ENCODE measurements at places on chromosomes 12 and 14.

- no peak for DNase-seq
Observed at GRCh38 chr12:26918321-26919215, 19.2 kb downstream of the INTS13 start.

DNA sequence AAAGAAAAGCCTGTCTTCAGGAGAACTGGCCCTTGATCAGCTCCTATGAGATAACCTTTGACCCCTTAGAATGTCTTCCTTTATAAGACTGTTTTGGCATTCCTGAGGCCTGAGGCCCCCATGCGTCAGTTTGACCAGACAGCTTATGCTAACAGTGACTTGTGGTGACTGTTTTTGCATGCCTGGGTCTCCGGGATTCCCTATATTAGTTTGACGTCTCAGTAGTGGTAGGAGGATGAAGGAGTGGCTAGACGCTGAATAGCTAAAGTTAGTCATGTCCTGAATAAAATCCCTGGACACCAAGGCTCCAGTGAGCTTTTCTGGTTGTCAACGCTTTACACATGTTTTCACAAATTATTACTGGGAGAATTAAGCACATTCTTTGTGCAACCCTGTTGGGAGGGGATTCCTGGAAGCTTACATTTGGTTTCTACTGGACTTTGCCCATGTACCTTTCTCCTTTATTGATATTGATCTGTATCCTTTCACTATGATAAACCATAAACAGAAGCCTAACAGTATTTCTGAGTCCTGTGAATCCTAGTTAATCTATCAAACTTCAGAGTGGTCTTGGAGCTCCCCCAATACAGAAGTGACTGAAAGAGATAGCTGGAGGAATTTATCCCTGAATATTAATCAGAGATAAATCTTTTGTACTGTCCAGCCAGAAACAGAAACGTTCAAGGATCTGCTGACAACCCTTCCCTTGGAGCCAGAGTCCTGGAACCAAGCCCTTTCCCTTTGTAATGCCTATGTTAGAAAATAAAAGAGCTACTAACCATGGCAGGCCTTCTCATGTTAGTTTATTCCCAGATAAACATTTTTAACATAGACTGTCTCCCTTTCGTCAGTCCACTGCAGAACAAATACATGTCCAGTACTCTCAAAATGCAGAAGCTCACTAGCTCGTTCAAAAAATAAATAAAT is 479.2 kb downstream of the RPS29 start:
- no peak for DNase-seq

DNA sequence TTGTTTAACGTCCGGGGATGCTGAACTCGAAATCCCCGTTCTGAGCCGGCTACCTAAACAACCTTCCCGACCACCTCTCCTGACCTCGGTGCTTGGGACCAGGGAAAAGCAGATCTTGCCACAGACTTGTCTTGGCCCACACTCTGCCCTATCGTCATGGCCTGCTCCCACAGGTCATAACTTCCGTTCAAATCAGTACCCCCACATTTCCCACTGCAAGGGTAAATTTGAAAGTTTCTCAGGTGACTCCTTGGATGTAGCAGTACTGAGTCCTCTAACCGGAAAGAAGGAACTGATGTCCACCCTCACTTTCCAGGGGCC is 612 bp upstream of the RBM23 start:
- DNase-seq, result no peak

- DNase-seq, result peak; percentile 20
Observed at GRCh38 chr12:108613548-108613947, 15.7 kb upstream of the TMEM119 start.

- DNase-seq, result peak; percentile 75
Observed at GRCh38 chr12:77133566-77133965, 68.2 kb upstream of the E2F7 start.

- DNase-seq, result peak; percentile 11
Observed at GRCh38 chr12:91620992-91621391, 438.4 kb upstream of the DCN start.

GRCh38 chr12:94336211-94336925 is 123.3 kb downstream of the CEP83 start:
- DNase-seq, result no peak

DNA sequence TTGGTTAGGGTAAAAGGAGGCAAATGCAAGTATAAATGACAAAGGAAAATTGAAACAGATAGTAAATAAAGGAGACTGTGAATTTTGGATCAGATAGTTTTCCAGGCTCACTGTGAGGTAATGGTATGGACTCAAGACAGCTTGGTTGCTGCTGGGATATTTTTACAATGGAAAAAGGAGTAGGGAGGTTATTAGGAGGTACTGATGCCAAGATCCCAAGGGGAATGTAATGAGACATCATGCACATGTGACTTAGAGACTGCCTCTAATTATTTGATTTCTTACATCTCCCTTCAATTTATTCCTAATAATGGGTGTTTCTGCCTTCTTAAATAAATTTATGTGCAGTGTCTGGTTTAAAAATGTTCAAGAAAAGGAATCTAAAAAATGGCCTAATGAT is 56.9 kb downstream of the TAOK3 start:
- no peak for DNase-seq

DNA sequence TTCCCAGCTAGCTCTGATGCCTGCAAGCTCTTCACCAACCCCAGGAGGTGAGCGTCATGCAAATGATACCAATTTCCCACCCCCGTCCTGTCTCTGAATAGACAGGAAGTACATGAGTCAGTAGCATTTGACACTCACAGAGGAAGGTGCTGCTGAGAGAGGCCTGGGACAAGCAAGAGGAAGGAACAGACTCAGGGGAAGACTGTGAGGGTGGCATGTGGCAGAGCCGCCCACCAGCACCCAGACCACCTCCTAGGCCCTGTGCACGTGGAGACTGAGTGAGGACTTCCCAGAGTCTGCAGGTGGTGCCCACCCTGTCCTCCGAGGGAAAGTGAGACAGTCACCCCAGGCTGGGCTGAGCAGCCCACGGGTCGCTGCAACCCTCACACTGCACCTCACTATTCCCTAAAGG is 199.5 kb upstream of the SFSWAP start:
- peak; percentile 42 for DNase-seq

DNA sequence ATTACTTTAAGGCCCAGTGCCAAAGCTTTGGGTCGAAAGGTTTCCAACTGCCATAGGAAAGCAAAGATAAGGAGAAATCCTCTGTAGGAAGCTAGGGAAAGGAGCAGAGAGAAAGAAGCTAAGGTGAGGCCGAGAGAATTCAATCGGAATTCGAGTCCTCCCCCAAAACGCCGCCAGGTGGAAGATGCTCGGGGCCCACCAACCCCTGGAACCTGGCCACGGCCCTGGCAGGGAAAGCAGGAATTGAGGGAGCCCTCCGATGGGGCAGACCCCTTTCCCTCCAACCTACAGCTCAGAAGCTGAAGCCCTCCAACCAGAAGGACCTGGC is 498 bp downstream of the GMFB start:
- no peak for DNase-seq

DNA sequence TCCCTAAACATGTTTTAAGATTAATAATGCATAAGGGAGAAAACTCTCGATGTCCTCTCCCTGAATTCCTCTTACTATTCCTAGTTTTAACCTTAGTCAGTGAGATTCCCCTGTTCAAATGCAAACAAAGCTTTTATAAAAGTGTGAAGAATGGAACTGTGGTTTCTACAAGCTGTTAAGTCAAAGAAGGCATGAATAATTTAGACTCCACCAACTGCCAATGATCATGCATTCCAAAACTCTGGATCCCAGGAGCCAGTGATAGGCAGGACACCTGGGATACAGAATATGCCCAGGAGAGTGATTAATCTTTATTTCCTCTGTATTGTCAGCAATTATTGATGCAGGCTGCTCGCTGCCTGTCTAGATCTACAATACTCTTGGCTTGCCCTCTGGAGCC is 190.3 kb upstream of the ATF7IP start:
- DNase-seq, result no peak

DNA sequence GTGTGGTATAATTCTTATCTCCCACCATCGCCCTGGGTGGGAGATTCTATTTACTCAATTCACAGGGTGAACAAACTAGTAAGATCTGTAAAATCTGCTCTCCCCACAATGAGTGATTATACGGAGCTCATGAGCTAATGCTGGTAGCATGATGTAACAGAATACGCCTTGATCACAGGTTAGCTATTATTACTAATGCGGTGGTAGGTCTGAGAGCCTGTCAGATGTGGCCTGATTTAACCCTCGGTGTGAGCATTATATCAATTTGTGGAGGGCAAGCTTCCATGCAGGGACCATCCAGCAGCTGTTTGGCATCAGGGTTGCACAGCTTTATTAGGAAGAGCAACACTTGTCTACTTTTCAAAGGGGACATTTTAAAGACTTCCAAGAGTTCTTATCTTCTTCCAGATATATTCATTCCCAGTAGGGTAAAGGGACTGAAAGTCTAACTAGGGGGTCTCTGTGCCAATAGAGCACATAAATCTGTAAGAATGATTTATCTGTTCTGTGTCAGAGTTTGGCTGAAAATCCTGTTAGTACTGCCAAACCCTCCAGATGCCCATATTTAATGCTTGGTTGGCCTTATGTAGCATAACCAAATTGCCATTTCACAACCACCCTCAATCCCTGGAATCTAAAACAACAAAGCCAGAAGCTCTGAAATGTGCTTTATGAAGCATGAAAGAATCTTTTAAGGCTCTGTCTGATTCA is 18.7 kb downstream of the TSHR start:
- DNase-seq, result peak; percentile 6

DNA sequence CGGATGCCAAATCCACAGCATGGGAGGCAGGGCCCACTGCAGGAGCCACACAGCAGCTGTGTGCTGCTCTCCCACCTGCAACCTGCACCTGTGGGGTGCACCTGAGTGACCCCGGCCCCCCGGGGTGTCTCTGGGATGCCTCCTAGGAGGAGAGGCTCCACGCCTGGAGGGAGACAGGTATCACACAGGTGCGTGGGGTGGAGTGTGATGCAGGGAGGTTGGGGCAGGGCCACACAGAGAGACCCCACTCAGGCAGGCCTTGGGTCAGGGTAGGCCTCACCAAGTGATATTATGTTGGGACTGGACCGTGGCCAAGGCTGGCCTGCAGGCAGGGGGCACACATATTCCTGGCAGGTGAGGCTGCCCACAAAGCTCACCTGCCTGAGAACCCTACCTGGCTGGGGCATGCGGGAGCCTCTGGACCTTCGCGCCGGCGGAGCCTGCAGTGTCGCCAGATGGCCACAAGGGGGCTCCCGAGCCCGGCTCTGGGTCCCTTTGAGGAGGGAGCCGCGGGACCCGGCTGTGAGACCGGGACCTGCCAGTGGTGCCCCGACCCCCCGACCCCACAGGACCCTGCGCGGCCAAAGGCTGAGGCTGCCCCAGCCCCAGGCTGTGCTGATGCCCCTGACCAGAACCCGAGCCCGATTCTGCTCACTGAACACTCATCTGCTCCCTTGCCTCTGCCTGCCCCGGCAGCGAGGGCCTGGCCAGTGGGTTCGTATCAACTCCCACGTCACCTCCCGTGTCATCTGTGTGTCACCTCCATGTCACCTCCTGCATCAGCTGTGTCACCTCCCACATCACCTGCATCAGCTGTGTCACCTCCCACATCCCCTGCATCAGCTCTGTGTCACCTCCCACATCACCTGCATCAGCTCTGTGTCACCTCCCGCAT is 11.4 kb downstream of the TMEM121 start:
- no peak for DNase-seq

- no peak for DNase-seq
Observed at GRCh38 chr12:119369161-119369560, 34.6 kb downstream of the CCDC60 start.

DNA sequence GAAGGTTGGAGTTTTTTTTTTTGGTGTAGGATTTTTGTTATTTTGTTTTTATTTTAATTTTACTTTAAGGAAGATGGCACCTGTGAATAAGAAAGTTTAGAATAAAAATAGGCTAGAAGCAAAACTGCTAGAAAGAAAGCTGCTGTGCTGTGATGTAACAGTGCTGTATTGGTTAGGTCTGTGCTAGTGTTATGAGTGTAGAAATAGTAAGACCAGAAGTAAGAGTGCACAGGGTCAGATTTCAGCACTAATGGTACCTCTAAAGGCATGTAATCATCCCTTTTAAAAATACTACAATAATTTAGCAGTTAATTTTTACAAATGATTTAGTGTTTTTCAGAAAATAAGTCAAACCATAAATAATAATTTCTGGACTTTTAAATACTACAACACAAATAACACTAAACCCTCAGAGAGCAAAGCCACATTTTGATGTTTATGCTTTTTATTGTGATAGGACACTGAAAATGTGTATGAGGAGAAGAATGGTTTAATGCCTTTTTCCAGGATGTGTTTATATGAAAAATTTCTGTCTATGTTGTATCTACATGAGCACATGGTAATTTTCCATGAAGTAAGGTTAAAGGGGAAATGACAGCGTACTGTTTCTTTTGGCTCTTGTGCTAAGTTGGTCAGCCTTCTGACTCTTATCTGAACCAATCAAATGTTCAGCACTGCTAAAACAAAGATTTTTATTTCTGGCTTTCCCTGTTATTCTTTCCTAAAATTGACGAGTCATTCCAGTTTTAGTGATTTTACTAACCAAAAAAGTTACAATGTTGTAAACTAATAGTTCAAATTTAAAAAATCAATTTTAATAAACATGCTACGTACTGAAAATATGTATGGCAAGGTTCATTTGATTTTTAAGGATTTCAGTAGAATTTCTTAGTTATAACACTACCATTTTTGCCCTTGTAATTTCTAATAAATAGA is 96.1 kb downstream of the PPHLN1 start:
- peak; percentile 74 for DNase-seq

DNA sequence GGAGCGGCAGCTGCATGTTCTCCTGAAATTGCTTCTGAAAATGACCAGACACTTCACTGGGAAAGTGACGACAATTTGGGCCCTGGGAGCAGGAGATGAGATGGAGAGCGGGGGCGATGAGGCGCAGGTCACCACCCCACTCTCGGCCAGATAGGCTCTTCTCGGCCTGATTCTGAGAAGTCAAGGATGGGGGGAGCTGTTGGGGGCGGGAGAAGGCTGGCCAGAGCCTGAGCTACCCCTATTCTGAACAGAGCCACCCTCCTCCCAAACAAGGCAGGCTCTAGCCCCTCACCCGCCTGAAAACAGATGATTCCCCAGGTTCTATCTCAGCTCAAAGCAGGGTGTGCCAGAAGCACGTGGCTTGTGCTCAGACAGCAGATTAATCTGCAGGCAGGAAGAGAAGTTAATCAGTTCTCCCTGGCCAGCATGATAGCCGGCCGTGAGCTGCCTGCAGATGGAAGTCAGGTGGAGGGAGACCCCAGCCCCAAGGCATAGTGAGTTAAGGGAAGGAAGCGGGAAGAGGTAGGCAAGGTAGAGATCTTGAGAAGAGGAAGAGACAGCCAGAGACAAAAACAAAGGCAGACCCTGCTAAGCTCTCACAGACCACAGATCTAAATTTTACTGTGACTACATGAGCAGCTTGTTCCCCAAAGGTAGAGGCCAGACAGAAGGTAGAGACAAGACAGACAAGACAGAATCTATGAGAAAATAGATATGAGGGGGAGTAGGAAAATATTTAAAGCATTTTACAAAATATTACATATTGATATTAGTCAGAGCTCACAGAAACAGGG is 10.9 kb upstream of the TAC3 start:
- DNase-seq, result no peak

- DNase-seq, result no peak
Observed at GRCh38 chr12:128794661-128795529, 28.9 kb downstream of the SLC15A4 start.

- DNase-seq, result peak; percentile 68
Observed at GRCh38 chr12:124913474-124914391, 717 bp downstream of the UBC start.
